ENCODE measurements at places on chromosomes 13 and 19.

- no peak for DNase-seq
Measured at GRCh38 chr19:7644550-7644877, 7.6 kb downstream of the STXBP2 start.

DNA sequence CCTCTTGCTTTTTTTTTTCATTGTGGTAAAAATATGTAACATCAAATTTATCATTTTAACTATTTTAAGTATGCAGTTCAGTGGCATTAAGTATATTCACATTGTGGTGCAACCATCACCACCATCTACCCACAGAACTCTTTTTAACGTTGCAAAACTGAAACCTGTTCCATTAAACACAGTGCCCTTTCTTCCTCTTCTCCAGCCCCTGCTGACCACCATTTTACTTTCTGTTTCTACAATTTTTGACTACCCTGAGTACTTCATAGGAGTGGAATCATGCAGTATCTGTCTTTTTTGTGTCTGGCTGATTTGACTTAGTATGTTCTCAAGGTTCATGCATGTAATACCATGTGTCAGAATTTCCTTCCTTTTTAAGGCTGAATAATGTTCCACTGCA, 153.1 kb downstream of the FGF9 start:
- DNase-seq = no peak

DNA sequence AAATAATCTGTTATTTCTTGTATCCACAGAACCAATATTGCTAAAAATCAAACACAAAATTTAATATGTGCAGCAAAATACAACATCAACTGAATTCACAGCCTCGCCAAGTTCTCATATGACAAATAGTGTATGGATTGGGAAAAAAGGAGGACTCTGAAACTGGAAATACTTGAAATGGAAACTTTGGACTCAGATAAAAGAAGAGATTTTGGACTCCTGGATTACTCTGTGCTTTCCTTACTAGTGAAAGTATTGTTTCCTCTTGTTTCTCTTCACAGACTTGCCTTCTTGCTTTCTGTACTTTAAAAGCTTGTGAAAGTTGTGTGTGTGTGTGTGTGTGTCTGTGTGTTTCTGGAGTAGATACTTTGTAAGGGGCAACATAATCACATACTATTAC, 1596.3 kb downstream of the PCDH9 start:
- DNase-seq = no peak

- no peak for DNase-seq
Measured at GRCh38 chr19:3879656-3880055, 829 bp upstream of the ATCAY start.

DNA sequence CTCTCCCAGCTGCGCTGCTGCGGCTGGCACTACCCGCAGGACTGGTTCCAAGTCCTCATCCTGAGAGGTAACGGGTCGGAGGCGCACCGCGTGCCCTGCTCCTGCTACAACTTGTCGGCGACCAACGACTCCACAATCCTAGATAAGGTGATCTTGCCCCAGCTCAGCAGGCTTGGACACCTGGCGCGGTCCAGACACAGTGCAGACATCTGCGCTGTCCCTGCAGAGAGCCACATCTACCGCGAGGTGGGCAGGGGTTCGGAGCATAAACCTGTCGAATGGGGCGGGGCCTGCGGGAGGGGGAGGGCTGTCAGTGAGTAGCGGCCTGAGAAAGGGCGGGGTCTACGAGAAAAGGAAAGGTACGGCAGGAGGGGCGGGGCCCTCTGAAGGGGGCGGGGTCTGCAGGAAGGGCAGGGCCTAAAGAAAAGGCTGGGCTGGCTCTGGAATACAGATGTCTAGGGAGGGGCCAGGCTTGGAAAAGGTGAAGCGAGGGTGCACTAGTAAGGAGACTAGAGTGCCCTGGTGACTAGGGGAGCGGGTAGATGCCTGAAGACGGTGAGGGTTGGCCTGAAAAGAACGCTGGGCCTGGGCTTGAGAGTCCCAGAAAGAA, 3.6 kb downstream of the CD37 start:
- no peak for DNase-seq

- DNase-seq = peak; percentile 56
Measured at GRCh38 chr19:1512671-1513498, at the start of gene ADAMTSL5. Gene ADAMTSL5, minus strand, starts transcription at chr19:1513019. Its CDS starts 2,076 bp downstream, at chr19:1510943.

GRCh38 chr19:30802424-30803013, 430.3 kb downstream of the ZNF536 start:
- DNase-seq = no peak

GRCh38 chr19:48329167-48329891, 4.0 kb downstream of the EMP3 start:
- DNase-seq = peak; percentile 23

- no peak for DNase-seq
Measured at GRCh38 chr13:27138457-27139093, 33.0 kb downstream of the USP12 start.

DNA sequence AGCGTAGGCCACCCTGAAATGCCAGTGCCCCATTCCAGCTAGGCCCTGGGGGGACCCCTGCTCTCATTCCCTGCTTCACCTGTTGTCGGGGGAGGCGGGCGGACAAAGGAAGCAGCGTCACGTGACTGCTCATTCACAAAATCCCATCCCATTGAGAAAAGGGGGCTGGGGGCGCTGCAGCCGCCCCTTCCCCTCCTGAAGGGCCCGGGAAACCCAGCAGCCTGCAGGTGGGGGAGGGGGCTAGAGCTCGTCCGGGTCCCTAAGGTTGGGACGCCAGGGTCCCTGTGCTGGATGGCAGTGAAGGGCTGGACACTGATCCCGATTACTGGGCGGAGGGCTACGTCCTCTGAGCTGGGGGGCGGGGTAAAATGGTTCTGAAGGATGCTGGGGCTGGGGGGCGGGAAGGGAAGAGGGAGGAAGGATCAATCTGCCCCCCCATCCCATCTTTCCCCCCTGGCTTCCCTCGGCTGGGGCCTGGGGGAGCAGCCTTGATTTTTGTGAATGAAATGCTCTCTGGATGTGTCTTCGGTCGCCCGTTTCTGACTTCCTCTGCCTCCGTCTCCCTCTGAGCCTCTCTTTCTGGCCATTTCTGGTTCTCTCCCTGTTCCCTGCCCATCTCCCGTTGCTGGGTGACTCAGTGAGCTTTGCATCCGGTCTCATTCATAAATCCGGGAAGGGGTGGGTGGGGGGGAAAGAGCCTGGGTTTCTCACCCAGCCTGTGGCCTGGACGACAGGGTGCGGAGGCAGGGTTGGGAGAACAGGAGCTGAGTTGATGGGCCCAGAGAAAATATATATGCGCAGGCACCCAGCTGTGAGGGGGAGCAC, 816 bp downstream of the SPRED3 start:
- no peak for DNase-seq

GRCh38 chr19:9789066-9789465, 20.5 kb upstream of the ZNF846 start:
- no peak for DNase-seq

- no peak for DNase-seq
Measured at GRCh38 chr13:92821324-92821723, 405.3 kb upstream of the GPC6 start.

DNA sequence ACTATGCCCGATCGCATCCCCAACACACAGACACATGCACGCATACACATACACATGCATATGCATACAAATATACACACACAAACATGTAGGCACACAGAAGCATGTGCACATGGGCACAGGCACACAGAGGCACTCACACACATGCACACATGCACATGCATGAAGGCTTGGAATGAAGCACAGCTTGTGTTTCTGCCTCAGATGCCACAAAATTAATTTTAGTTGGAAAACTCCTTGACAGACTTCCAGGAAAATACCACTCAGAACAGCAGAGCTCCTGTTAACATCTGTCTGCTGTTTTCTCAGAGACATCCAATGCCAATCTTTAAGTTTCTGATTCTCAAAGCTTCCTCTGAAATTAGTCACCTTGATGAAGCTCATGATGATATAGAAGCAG, 532.7 kb downstream of the RFC3 start:
- no peak for DNase-seq

- DNase-seq = no peak
Measured at GRCh38 chr13:99407906-99408702, 93.2 kb upstream of the TM9SF2 start.

All from activated T-helper 9 cell treated with anti-CD3 and anti-CD28 coated beads, Interleukin-2, amount 50 U/mL, for 16 hours (primary cell).